ENCODE measurements at places on chromosomes 16 and 17.

GRCh38 chr16:1212616-1213194 lies 12.4 kb downstream of the TPSG1 start:
- DNase-seq, result no peak

GRCh38 chr16:48912360-48912759 lies 302.4 kb upstream of the N4BP1 start:
- DNase-seq, result no peak

- DNase-seq, result no peak
Measured at GRCh38 chr17:33459078-33459940, 166.2 kb upstream of the ASIC2 start.

DNA sequence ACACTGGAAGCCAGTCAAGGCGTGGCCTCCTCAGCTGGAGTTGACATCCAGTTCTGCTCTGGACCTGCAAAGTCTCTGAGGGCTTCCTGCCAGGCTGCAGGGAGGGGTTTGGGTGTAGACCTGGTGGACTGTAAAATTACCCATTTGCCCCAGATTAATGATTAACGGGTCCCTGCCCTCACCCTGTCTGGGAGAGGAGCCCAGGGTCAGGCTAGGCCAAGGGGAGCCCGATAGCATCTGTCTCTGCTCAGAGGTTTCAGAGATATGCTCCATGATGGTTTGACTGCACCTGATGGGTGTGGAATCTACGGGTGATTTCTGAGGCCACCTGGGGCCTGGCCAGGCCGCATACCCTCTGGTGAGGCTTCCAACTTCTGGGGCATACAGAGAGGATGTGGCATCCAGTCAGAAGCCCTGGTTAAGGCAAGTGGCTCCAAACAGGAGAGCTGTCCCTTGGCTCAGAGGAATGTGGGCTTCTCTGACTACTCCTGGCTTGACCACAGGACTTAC lies 11.2 kb downstream of the PPY start:
- no peak for DNase-seq

DNA sequence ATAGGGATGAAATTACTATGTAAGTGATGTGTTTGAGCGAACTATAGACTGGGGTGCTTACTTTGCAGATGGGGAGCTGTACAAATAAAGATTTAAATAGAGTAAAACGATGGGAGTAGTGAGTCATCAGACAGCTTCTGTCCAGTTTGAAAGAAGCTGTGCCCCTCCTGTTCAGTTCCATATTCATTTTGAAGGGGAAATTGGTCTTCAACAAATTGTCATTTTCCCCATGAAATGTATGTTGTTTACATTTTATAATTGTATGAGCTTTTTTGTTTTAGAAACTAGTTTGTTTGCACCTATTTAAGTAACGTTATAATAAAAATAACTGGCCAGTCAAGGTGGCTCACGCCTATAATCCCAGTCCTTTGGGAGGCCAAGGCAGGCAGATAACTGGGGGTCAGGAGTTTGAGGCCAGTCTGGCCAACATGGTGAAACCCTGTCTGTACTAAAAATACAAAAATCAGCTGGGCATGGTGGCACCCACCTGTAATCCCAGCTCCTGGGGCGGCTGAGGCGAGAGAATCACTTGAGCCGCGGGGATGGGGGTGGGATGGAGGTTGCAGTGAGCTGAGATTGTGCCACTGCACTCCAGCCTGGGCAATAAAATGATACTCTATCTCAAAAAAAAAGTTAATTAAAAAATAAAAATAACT lies 20.2 kb downstream of the SEC14L1 start:
- no peak for DNase-seq

DNA sequence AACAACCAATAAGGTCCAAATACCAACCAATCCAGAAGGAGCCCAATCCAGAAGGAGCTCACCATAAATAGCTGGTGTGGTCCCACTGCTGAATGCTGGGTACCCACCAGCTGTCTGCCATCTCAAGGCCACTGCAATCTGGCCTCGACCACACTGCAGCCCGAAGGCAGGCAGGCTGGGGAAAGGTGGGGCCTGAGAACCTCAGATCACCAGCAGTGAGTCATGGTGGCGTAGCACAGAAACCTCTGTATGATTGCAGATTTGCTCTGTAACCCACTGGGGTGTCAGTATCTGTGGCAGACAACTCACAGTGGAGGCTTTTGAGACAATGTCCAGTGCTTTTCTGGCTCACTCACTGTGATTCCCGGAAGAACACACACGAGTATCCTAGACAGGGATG lies 14.7 kb upstream of the CMTR2 start:
- no peak for DNase-seq

- no peak for DNase-seq
Measured at GRCh38 chr16:85521552-85522307, 91.4 kb upstream of the GSE1 start.

- no peak for DNase-seq
Measured at GRCh38 chr16:87016046-87017035, 300.9 kb downstream of the C16orf95 start.

GRCh38 chr16:50881956-50882355 lies 140.1 kb downstream of the CYLD start:
- DNase-seq, result no peak

GRCh38 chr16:30805056-30805369 lies 18.0 kb upstream of the ZNF629 start:
- no peak for DNase-seq

Measured in ovary (tissue), 10 donors.